Stimulated activated CD4-positive, alpha-beta T cell treated with anti-CD3 and anti-CD28 coated beads, Interleukin-4, amount 100 ng/mL, for 1 hour (primary cell): ENCODE measurements at places on chromosomes 4 and X.

DNA sequence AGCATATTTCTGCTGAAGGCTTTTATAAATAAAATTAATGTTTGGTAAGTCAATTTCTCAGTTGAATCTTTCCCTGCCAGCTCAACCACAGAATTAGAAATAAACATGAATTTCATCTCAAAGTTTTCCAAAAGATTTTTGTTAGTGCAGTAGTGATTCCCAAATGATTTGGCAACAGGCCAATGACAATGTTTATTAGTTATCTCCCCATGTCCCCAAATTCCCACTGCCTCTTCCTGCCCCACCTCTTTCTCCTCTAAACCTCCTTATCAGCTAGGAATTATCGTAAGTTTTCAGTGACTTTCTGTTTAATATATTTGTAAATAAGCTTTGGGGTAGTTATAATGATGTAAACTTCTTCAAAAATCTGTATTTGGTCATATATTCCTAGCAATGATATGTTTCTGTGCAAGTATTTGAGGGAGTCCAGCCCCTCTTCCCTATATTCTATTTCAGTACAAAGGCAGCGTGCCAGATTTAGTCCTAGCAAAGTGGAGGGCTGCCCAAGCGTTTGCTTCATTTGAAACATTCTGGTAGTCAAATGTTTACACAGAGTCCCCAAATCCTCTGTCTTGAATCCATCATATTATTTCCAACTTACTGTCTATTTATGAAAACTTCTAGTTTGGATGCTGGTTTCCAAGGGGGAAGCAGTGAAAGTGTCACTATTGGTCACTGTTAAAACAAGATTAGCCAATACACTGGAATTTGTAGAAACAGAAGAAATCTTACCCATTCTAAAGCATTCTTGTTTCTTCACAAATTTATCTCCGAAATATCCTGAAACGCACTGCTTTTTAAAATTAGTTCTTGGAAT, 33.7 kb upstream of the ANKRD50 start:
- no peak for DNase-seq

DNA sequence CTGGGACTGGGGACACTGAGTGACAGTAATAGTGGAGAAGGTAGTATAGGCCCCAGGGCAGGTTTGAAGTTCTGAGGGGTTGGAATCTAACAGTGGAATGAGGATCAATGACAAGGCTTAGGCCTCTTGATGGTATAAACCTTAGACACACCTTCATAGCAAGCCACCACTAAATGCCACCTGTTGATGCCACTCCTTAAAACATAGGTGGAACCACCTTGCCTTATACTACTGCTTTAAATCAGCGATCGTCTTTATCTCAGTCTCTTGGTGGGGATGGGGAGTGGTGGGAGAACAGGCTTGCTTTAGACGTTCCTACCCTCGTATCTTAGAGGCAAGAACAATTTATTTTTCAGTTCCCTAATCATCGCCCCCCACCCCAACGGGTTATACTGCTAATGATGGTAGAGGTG, 1.2 kb downstream of the RAB33B start:
- DNase-seq = no peak

DNA sequence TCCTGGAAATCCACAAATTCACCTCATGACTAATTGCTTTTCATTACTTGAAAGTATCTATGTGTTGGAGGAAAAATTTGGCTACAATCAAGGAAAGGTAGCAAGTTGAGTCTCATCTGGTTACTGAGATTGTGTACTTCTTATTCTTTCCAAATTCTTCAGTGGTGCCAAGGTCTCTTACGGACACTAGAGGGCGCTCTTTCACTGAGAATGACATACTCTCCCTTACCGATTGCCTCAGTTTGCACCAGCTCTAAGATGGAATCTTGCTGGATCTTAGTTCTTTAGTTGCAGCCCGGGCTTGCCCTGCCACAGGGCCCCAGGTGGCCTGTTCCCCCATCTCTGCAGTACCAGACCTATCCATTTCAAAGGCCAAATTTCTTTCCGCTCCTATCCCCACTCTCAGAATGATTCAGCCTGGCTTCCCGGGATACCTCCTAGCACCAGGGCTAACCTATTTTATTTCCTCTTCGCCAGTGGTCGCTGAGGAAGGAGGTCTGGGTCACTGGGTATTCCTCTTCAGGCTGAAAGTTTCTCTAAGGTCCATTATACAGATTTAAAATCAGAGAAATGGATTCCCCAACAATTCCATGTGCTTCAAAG, 24.6 kb upstream of the GPR50 start:
- no peak for DNase-seq

- no peak for DNase-seq
These were observed 9.5 kb downstream of the NAF1 start for GRCh38 chr4:163157157-163157556.

DNA sequence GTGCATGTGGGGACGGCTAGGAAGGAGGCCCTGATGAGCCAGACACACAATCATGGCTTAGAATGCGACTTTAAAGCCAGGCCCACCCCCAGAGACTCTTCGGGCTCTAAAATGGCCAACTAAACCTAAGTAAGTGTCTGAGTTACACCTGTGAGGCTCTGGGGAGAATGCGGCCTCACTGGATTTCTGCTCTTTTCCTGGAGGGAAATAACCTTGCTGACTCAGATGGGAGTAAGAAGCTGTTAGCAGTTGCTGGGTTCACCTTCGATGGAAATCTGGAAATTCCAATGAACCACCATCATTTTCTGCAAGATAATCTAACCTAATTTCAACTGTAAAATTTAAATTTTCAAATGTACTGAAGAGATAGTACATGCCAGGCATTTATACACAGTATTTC, 97.6 kb upstream of the MAML3 start:
- DNase-seq = no peak

- no peak for DNase-seq
These were observed 15.5 kb downstream of the NUDT6 start for GRCh38 chr4:122906859-122907305.

DNA sequence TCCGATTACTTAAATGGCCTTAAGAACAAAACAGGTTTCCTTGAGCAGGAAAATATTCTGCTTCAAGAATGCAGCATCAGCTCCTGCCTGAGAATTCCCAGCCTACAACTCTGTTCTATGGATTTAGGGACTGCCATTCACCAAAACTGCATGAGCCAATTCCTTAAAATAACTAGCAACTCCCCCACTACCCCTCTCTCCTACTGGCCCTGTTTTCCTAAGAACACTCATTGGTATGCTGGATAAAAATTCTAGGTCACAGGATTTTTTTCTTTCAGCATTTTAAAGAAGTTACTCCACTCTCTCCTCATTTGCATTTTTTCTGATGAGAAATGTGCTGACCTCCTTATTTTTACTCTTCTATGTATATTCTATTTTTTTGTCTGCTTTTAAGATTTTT, 347.1 kb downstream of the IDS start:
- no peak for DNase-seq

DNA sequence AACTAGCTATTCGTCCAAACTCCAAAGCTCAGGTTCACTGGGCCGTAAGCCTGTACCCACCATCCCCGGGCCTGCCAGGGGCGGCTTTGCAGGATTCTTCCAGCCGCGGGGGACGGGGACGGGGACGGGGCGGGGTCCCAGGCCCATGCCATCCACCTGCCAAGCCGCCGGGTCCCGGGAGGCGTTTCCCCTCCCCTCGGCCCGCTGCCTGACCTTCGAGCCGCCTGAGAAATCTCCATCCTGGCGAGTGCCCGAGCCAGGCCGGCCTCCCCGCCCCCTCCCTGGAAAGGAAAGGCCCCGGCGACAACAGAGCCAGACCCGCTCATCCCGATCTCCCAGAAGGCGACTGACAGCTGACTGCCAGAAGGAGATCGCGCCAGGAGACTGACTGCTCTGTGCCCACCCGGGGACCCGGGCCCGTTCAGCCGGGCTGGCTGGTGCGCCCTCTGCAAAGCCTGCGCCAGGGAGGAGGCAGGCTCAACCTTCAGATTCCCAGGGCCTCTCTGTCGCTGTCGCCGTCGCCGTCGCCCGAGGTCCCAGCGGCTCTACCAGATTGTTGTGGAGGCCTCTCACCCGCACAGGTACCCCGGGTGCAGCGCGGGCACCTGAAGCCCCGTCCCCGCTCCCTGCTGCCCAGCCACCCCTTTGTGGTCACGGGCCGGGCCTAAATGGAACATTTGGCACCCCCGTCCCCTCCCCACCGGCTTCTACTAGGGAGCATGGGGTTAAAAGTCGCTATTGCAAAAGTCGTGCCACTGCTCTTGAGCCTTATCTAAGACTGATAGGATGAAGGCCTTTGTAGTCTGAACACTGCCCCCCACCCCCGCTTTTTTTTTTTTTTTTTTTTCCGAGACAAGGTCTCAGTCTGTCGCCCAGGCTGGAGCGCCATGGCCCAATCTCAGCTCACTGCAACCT, at the start of gene RGN:
Gene RGN (plus strand): TSS at position 315 of the 915 bp plus-strand sequence. CDS start 2,702 bp downstream, outside the sequence.
- DNase-seq = no peak

DNA sequence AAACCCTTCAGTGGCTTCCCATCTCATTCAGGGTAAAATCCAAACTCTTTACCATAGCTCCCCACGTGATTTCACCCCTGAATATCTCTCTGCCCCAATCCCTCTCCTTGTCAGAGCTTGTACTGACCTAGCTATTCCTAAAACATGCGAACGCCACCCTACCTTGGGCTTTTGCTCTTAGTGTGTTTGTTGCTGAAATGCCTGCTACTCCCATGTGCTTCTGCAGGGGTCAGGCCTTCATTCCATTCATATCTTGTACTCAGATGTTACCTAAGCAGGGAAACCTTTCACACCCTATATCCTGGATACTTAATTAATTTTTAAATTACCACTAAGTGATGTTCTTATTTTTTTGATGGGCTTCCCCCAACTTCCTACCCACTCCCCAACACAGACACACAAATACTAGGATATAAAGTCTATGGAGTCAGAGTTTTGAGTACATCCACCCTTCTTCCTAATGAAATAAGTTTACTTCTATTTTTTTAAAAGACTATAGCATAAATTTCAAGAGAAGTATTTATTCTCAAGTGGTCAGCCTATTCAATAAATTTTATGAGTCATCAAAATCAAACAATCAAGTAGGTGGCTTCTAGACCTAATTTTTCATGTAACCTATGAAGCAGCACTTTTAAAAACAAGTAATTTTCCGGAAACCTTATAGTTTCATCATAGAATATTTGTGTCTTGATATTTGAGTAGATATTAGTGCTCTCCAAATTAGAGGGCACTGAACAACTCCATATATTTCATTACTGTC, 189.4 kb downstream of the RAPGEF2 start:
- DNase-seq = no peak

- no peak for DNase-seq
These were observed 9.8 kb downstream of the BGN start for GRCh38 chrX:153504445-153505016.

DNA sequence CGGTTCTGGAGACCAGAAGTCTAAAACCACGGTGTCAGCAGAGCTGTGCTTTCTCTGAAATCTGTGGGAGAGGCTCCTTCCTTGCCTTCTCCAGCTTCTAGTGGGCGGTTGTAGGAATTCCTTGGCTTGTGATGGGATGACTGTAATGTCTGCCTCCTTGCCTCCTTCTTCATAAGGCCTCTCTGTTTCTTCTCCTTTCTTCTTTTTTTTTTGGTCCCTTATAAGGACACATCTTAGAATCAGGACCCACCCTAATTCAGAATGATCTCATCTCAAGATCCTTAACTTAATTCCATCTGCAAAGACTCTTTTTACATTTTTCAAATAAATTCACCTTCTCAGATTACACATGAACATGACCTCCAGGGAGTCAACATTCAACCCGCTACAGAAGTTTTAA, 186.9 kb downstream of the STK32B start:
- no peak for DNase-seq

GRCh38 chr4:139606579-139607501, 50.8 kb upstream of the SETD7 start:
- no peak for DNase-seq

DNA sequence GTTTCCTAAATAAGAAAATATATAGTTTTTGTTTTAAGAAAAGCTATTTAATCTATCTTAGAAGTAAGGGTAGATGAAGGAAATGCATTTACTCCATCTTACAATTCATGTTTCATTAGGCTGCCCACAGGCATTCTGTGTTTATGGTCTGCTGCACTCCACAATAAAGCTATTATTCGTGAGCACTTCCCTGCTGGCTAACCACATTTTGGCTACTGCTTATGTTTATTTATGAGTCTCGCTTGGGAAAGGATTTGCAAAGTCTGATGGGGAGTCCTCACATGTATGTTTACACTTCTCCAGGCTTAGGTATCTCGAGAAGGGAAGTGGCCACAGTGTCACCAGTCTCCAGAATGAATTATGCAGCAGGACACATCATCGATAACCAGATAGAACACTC, 260.8 kb upstream of the VCX start:
- DNase-seq = no peak

GRCh38 chr4:123484291-123484926, 87.8 kb downstream of the SPRY1 start:
- DNase-seq = no peak

GRCh38 chr4:10947898-10948297, 263.3 kb upstream of the CLNK start:
- no peak for DNase-seq

DNA sequence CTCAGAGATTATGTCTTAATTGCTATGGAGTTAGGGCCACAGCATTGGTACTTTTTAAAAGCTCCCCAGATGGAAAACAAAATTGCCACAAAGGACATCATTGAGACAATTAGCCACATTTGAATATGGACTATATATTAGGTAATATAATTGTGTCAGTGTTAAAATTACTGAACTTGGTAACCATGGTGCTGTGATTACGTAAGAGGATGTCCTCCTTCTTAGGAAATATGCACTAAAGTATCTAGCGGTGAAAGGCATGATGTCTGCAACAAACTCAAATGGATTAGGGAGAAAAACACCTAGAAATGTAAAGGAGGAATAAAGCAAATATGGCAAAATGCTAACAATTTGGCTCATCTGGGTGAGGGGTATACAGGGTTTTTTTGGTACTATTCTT, 89.9 kb upstream of the PAK3 start:
- DNase-seq = no peak

GRCh38 chrX:31181377-31182000, 109.6 kb upstream of the FTHL17 start:
- no peak for DNase-seq

DNA sequence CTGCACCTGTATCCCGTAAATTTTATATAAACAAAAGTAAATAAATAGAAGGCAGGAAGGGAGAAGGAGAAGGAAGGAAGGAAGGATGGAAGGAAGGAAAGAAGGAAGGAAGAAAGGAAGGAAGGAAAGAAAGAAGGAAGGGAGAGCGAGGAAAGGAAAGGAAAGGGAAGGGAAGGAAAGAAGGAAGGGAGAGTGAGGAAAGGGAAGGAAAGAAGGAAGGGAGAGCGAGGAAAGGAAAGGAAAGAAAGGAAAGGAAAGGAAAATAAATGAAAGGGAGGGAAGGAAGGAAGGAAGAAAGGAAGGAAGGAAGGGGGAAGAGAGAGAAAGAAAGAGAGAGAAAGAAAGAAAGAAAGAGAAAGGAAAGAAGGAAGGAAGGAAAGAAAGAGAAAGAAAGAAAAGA, 43.0 kb upstream of the FRG1 start:
- no peak for DNase-seq
